ENCODE measurements at places on chromosomes 7 and 10.

DNA sequence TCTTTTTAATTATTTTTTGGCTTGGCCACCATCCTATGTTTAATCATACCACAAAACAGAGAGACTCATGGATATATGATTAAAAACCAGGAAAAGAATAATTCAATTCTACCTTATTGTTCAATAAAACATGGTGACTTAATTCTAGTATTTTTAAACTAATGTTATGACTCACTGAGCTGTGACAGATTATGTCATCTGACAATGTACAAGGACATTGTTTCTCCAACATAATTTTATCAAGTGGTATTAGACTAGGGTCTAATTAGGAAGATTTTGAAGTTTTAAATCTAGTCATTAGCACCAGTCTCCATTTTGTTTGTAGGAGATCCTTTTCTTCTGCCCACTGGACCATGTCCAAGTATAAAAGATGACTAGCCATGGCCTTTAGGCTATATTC lies 199.3 kb upstream of the MDFIC start:
- no peak overlapping the region for H3K27ac ChIP-seq
- DNase-seq, result no peak
- peaks cover 3% of the 10 kb centered on the region for H3K36me3 ChIP-seq

GRCh38 chr10:66684581-66684980 lies 241.3 kb upstream of the LRRTM3 start:
- H3K4me3 ChIP-seq, result no peak overlapping the region
- H3K36me3 ChIP-seq, result no peaks in the 10 kb centered on the region
- peaks cover 4% of the 10 kb centered on the region for H3K27me3 ChIP-seq
- no peaks in the 10 kb centered on the region for H3K4me1 ChIP-seq
- DNase-seq, result no peak
- no peak overlapping the region for H3K27ac ChIP-seq

DNA sequence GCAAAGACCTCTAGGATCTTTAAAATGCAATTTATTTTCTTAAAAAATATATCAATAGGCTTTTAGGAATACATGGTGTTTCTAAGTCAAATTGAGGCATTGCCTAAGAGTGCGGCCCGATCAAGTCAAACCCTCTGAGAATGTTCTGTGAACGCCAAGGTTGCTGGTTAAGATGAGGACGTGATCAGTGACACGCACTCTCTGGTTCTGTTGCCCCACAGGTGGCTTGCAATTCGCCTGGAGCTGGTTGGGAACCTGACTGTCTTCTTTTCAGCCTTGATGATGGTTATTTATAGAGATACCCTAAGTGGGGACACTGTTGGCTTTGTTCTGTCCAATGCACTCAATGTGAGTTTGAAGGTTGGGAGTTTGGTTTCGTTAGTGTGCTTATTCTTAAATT lies 59.3 kb downstream of the ABCC2 start:
- DNase-seq, result no peak
- H3K27ac ChIP-seq, result no peak overlapping the region
- H3K36me3 ChIP-seq, result peaks cover 3% of the 10 kb centered on the region
- no peak overlapping the region for H3K4me3 ChIP-seq
- H3K4me1 ChIP-seq, result peaks cover 2% of the 10 kb centered on the region

GRCh38 chr7:128152721-128153120 lies 88.4 kb upstream of the LEP start:
- no peaks in the 10 kb centered on the region for H3K36me3 ChIP-seq
- H3K4me3 ChIP-seq, result no peak overlapping the region
- no peak for DNase-seq
- peaks cover 81% of the 10 kb centered on the region for H3K27me3 ChIP-seq

- H3K27me3 ChIP-seq, result peaks cover 61% of the 10 kb centered on the region
- H3K27ac ChIP-seq, result no peak overlapping the region
- no peak overlapping the region for H3K4me3 ChIP-seq
- H3K4me1 ChIP-seq, result peaks cover 19% of the 10 kb centered on the region
Observed at GRCh38 chr10:75703191-75703854, 271.9 kb downstream of the LRMDA start.

- no peak for DNase-seq
- H3K4me3 ChIP-seq, result no peak overlapping the region
- H3K27ac ChIP-seq, result no peak overlapping the region
- H3K4me1 ChIP-seq, result peaks cover 5% of the 10 kb centered on the region
- no peaks in the 10 kb centered on the region for H3K36me3 ChIP-seq
Observed at GRCh38 chr10:122054048-122055025, 65.4 kb downstream of the TACC2 start.

GRCh38 chr10:97505152-97505551 lies 6.4 kb downstream of the UBTD1 start:
- no peak overlapping the region for H3K4me3 ChIP-seq
- H3K27me3 ChIP-seq, result peaks cover 18% of the 10 kb centered on the region
- no peaks in the 10 kb centered on the region for H3K36me3 ChIP-seq
- H3K4me1 ChIP-seq, result peaks cover 21% of the 10 kb centered on the region
- no peak overlapping the region for H3K27ac ChIP-seq

DNA sequence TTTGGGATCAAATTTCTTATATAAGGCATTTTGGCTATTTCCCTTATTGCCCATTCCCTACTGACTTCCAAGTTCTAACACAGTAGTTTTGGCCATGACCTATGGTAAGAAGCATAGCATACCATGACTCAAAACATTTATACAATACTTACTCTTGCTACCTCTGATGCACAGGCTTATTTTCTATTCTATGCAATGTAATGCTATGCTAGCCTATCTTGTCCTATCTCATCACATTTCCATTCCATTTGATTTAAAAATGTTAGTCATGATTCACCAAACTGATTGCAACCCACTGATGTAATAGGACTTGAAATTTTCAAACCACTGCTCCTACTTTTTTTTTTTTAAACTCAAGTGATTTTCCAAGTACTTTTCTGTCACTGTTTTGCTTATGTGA lies 658.5 kb downstream of the TYW1 start:
- no peak overlapping the region for H3K27ac ChIP-seq
- no peak for DNase-seq
- no peak overlapping the region for H3K4me3 ChIP-seq
- no peaks in the 10 kb centered on the region for H3K36me3 ChIP-seq
- peaks cover 9% of the 10 kb centered on the region for H3K4me1 ChIP-seq

- no peaks in the 10 kb centered on the region for H3K4me1 ChIP-seq
- H3K27ac ChIP-seq, result no peak overlapping the region
- H3K36me3 ChIP-seq, result no peaks in the 10 kb centered on the region
- H3K4me3 ChIP-seq, result no peak overlapping the region
- DNase-seq, result no peak
Observed at GRCh38 chr10:69104994-69105790, 17.3 kb downstream of the SRGN start.

- peak overlapping the region; percentile 96 for H3K27ac ChIP-seq
- peaks cover 50% of the 10 kb centered on the region for H3K4me1 ChIP-seq
- peak overlapping the region; percentile 82 for H3K4me3 ChIP-seq
- no peaks in the 10 kb centered on the region for H3K36me3 ChIP-seq
- no peak for DNase-seq
- H3K27me3 ChIP-seq, result no peaks in the 10 kb centered on the region
Observed at GRCh38 chr10:102120991-102121738, 997 bp upstream of the LDB1 start.

GRCh38 chr10:60293581-60294175 lies 96.0 kb downstream of the ANK3 start:
- no peaks in the 10 kb centered on the region for H3K27me3 ChIP-seq
- no peaks in the 10 kb centered on the region for H3K36me3 ChIP-seq
- H3K4me1 ChIP-seq, result peaks cover 69% of the 10 kb centered on the region
- DNase-seq, result no peak

- H3K27me3 ChIP-seq, result no peaks in the 10 kb centered on the region
- H3K27ac ChIP-seq, result peak overlapping the region; percentile 87
- H3K4me1 ChIP-seq, result peaks cover 34% of the 10 kb centered on the region
- no peaks in the 10 kb centered on the region for H3K36me3 ChIP-seq
- no peak for DNase-seq
Observed at GRCh38 chr10:71766717-71767419, 6.5 kb downstream of the VSIR start.

DNA sequence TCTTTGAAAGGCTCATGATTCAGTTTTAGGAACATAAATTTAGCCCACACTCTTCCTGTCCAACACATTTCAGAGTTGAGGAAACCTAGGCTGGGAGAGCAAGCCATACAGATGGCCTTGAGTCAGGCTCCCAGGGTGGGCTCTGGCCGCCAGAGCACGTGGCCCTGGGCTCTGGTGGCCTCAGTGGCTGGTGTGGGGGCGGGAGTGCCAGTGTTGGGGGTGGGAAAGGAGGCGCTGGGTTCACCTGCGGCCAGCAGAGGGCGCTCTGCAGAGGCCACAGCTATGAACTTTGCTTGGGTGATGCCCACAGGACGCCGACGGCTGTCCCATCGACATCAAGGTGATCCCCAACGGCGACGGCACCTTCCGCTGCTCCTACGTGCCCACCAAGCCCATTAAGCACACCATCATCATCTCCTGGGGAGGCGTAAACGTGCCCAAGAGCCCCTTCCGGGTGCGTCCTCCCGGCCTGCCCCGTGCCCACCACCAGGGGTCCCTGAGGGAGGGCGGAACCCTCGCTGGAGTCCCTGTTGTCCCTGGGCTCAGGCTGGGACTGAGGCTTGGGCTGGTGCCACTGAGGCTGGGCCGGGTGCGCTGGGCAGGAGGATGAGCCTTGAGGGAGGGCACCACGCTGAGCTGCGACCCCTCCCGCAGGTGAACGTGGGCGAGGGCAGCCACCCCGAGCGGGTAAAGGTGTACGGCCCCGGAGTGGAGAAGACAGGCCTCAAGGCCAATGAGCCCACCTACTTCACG lies 11.9 kb downstream of the FLNC start:
- no peak overlapping the region for H3K27ac ChIP-seq
- no peak for DNase-seq
- no peaks in the 10 kb centered on the region for H3K27me3 ChIP-seq
- no peaks in the 10 kb centered on the region for H3K4me1 ChIP-seq
- no peak overlapping the region for H3K4me3 ChIP-seq
- H3K36me3 ChIP-seq, result peaks cover 26% of the 10 kb centered on the region

DNA sequence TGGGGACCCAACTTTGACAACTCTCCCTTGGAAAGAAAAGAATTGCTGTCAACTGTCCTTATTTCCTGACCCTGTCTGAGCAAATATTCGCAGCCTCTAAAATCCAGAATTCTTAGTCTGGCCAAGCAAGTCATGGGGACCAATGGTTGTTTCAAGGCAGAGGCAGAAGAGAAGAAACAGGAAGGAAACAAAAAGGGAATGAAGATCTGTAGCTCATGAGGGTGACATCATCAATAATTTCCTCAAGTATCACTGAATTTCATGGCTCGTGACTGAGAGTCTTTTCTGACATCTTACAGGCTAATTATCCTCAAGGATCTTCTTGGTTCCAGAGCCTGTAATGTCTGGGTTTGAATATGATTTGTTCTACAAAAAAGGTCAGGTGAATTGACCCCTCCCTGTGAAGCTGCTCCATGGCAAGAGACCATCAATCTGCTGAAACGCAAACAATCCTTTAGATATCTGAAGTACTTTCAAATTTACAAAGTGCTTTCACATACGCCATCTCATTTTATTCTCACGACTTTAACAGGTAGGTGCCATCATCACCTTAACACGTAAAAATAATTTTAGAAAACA lies 5.8 kb downstream of the CDK6 start:
- peaks cover 3% of the 10 kb centered on the region for H3K36me3 ChIP-seq
- peak overlapping the region; percentile 92 for H3K27ac ChIP-seq

GRCh38 chr10:30782537-30783461 lies 153.2 kb upstream of the LYZL2 start:
- H3K27ac ChIP-seq, result peak overlapping the region; percentile 83
- DNase-seq, result no peak
- H3K4me1 ChIP-seq, result peaks cover 22% of the 10 kb centered on the region
- H3K27me3 ChIP-seq, result peaks cover 24% of the 10 kb centered on the region

GRCh38 chr10:24962995-24963394 lies 10.6 kb upstream of the PRTFDC1 start:
- no peaks in the 10 kb centered on the region for H3K36me3 ChIP-seq
- no peak for DNase-seq
- H3K4me1 ChIP-seq, result peaks cover 11% of the 10 kb centered on the region
- H3K27ac ChIP-seq, result no peak overlapping the region
- H3K4me3 ChIP-seq, result no peak overlapping the region

GRCh38 chr10:80170641-80171040 lies 34.7 kb downstream of the ANXA11 start:
- no peaks in the 10 kb centered on the region for H3K4me1 ChIP-seq
- H3K27ac ChIP-seq, result no peak overlapping the region
- H3K27me3 ChIP-seq, result no peaks in the 10 kb centered on the region
- no peak for DNase-seq

DNA sequence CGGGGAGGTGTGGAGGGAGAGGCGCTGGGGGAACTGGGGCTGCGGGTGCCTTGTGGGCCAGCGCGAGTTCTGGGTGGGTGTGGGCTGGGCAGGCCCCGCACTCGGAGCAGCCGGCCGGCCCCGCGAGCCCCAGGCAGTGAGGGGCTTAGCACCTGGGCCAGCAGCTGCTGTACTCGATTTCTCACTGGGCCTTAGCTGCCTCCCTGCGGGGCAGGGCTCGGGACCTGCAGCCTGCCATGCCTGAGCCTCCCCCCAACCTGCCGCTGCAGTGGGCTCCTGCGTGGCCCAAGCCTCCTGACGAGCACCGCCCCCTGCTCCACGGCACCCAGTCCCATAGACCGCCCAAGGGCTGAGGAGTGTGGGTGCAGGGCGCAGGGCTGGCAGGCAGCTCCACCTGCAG lies 116.3 kb downstream of the CFTR start:
- no peak for DNase-seq
- H3K27ac ChIP-seq, result no peak overlapping the region
- no peaks in the 10 kb centered on the region for H3K36me3 ChIP-seq
- H3K4me3 ChIP-seq, result no peak overlapping the region
- no peaks in the 10 kb centered on the region for H3K4me1 ChIP-seq

GRCh38 chr10:36254199-36254598 lies 612.1 kb upstream of the FZD8 start:
- no peaks in the 10 kb centered on the region for H3K36me3 ChIP-seq
- DNase-seq, result no peak
- H3K4me3 ChIP-seq, result no peak overlapping the region
- no peak overlapping the region for H3K27ac ChIP-seq

DNA sequence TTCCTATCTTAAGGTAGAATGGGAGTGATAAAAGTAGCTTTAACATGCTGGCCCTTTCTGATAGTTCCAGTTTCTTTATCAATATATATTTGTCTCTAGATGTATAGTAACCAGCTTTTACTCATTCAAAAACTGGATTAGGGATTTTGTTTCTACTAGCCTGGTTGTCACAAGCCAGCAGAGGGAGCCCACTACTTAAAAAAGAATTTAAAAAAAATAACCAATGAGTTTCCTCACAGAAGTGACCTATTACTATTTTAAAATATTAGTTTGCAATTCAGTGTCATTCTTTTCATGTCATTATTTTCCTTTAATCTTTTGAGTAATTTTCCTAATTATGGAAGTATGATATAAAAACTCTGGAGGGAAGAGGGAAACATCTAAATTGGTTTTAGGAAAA lies 142.1 kb downstream of the PHTF2 start:
- H3K4me3 ChIP-seq, result no peak overlapping the region
- peaks cover 11% of the 10 kb centered on the region for H3K36me3 ChIP-seq
- peak; percentile 40 for DNase-seq
- peaks cover 6% of the 10 kb centered on the region for H3K4me1 ChIP-seq
- H3K27me3 ChIP-seq, result no peaks in the 10 kb centered on the region
- no peak overlapping the region for H3K27ac ChIP-seq

DNA sequence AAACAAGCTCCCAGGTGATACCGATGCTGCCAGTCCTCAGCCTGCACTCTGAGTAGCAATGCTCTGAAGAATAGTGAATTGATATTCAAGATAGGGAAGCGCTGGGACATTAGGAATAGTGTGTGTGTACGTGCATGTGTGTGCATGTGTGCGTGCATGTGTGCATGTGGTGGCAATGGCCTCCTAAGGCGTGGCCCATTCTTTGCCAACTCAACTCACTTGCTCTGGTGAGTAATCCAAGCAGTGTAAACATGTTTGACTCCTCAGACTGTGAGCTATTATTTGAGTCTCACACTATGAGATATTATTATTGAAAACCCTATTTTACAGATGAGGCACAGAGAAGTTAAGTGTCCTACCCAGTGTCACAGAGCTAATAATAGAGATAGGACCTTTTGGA lies 186.6 kb downstream of the RAB11FIP2 start:
- no peak for DNase-seq
- H3K4me1 ChIP-seq, result no peaks in the 10 kb centered on the region
- no peak overlapping the region for H3K27ac ChIP-seq
- H3K4me3 ChIP-seq, result no peak overlapping the region
- no peaks in the 10 kb centered on the region for H3K36me3 ChIP-seq
